Hematopoietic multipotent progenitor cell treated with erythropoietin and hydrocortisone succinate and interleukin-3 and kit ligand, for 8 days (in vitro differentiated cells): ENCODE measurements at places on chromosomes 7 and 10.
A peak's percentile ranks its signal among the peaks of the same experiment; 100 is the strongest.

DNA sequence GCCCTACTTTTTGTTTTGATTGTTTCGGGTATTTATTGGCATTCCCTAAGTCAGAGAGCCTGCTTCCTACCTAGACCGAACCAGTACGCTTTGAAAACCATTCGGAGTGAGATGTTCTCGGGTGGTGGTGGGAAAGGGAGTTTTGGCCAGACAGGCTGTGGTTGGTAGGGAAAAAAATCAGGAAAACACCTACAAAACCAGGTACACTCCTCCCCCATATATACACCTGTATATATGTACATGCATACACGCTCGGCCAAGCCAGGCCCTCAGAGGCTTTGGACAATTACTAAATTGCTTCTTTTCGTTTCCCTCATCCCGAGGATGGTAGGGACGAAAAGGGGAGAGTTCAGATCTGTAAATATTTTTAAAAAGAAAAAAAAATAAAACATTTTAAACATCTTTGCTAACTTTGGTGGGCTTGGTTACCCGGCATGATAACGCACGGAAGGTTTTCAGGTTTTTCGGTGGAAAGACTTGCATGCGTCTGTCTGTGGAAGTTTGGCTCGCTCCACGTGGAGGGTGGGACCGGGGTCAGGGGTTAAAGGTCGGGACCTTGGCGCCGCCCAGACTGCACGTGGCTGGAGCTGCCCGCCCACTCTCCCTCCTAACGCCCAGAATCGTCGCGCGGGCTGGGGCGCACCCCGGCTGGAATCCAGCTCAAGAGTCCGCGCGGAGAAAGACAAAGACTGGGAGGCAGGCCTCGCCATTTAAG lies 2.5 kb downstream of the HMX2 start:
- DNase-seq, result peak; percentile 49

DNA sequence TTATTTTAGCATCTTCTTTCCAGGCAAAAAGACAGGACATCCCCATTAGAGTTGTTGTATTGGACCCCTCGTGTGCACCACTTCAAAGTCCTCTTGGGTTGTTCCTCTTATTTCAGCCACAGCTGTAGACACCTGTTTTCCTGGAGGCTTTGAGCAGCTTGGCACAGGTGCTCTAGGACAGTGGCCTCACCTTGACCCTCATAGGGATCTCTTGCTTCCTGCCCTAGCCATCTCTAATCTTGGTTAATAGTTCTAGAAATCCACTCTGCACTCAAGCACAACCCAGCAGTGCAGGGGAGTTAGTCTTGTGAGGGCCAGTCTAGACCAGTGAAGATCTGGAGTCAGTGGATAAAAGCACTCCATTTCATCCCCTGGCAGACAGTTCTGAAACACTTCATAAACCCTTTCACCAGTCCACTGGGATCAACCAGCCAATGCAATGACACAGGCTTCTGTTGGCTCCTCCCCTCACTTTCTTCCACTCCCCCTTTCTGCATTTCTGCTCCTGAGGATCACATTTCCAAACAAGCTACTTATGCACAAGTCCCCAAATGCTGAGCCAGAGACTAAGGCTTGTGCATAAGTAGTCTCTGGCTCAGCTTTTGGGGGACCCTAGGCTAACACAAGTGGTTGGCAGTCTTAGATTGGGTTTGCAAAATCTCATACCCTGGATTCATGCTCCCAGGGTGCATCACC lies 131.5 kb upstream of the LAMB4 start:
- DNase-seq, result no peak

GRCh38 chr10:115046686-115047236 lies 46.4 kb upstream of the ATRNL1 start:
- no peak for DNase-seq

DNA sequence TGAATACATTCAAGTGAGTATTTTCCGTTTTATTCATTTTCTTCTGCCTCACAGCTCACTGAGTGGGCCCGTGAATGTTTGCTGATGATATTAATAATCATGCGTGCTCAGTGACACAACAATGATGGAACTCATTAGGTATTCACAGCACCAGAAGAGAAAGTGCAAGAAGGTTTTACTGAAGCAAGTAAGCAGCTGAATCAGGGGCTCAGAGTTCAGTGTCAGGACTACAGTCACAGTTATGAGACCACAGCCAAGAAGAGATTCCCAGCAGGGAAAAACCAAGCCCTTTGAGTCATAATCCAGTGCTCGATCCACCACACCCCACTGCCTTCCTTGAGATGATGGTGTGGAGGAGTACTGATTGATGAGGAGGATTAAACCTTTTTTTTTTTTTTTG lies 247.4 kb downstream of the KIAA1217 start:
- no peak for DNase-seq

DNA sequence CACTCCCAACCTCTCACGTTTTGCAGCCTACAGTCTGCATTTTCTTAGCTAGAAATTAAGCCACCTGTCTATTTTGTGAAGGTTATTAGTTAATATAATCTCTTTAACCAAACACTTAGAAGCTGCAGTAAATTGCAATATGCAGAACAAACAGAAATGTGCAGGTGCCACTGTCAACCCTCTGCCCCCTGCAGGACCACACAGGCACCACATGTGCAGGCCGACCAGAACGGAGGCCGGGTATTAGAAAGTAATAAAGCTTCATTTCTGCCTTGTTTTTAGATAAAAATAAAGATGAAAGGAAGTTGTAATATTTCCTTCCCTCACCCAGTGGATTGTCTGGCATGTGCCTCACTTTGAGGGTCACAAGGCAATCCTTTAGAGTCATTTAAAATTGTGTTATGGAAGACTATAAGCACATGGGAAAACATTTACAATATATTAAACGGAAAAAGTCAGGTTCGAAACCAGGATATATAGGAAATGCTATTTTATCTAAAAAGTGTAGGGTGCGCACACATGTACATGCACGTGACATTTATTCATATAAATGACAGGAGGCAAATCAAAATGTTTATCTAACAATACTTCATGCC lies 158.2 kb downstream of the ARHGAP12 start:
- DNase-seq, result peak; percentile 26

- DNase-seq, result no peak
These were observed 59.9 kb downstream of the EGFR start for GRCh38 chr7:55078465-55079372.

- DNase-seq, result no peak
These were observed 124.2 kb downstream of the RGS10 start for GRCh38 chr10:119418362-119418761.

GRCh38 chr7:151384776-151385625 lies 24.8 kb downstream of the WDR86 start:
- no peak for DNase-seq

DNA sequence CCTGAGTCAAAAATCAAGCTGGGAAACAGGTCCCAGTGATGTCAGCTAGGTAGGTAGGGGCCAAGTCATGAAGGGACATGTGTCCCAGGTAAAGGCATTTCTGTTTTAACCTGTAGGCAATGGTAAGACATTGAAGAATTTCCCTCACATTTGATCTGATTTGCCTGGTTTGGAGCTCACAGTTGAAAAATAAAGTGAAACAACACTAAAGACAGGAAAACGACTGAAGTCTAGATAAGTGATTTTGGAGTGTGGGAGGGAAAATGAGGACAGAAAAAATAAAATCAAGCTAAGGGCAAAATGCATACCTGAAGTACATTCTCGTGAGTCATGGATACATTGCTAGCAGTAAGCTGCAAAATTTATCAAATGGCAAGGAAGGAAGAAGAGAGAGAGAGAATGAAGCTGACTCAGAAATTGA lies 169.9 kb downstream of the SKIDA1 start:
- no peak for DNase-seq

- DNase-seq, result no peak
These were observed 19.0 kb upstream of the GALNTL5 start for GRCh38 chr7:151937286-151937685.

DNA sequence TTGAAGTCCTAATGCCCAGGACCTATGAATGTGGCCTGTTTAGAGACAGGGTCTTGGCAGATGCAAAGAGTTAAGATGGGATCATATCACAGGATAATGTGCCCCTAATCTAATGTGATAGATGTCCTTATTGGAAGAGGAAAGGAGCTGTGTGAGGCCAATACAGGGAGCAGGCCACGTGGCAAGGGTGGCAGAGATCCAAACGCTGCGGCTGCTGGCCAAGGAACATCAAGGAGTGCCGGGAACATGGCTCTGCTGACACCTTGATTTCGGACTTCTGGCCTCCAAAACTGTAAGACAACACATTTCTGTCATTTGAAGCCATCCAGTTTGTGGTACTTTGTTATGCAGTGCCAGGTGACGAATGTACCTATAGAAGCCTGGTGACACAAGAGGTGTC lies 37.7 kb upstream of the EZH2 start:
- DNase-seq, result no peak

- DNase-seq, result no peak
These were observed 259.0 kb downstream of the PHTF2 start for GRCh38 chr7:78057571-78057970.

DNA sequence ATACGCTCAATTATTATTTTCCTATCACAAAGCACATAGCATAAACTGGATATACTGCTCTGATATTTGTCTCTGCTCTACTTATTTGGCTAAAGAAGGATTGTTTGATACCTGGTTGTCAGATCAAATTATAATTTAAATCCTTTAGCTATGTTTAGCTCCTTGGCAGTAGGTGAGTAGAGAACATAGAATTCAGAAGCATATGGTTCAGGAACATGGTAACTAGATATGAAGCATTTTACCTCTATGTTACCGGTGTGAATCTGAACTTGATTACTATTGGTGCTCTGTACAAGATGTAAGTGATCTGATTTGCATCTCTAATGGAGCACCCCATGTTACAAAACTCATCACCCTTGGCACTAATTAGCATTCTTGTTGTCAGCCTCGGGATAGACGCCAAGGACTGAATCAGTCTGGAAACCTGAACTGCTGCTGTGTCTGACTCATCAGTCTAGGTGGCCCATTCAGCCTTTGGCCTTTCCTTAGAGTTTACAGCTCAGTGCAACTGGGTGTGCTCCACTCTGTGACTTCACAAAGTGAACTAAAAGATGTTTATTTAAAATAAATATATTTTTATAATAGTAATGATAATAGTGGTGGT lies 12.3 kb upstream of the MYPN start:
- DNase-seq, result no peak

DNA sequence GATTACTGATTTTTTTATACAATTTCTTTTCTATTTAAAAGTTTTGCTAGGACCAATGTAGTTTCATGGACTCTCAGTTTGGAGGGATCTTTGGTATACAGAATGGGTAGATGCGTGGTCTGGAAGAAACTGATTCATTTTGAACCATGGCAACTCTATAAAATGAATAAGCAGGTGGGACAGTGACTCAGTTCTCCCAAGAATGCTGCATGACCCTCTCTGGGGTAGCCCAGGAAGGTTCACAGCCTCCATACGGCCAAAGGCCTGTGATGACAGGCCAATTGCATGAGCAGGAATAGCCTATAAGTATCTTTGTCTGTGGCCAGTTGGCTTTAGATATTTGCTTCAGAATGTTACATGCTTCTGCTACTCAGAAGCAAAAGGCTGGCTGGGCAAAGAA lies 113.3 kb upstream of the RSU1 start:
- DNase-seq, result no peak

DNA sequence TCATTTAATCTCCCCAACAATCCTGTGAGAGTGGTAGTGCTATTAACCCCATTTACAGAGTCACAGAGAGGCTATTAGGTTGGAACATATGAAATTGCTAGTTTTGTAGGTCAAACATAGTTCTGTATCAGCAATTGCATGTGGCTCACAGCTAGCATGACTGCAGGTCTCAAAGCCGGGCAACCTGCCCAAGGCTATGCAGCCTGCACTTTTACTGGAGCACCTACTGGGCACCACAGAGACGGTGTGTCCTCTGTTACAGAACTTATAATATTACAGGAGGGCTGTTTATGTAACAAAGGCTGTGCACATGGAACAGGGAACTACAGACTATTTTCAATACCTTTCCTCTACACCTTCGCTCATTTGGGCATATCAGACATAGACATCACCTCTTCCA lies 355.8 kb downstream of the RPS24 start:
- no peak for DNase-seq

GRCh38 chr7:157622408-157623205 lies 285.8 kb downstream of the DNAJB6 start:
- DNase-seq, result no peak

- DNase-seq, result peak; percentile 26
These were observed 25.0 kb upstream of the ADD3 start for GRCh38 chr10:109982812-109983211.

DNA sequence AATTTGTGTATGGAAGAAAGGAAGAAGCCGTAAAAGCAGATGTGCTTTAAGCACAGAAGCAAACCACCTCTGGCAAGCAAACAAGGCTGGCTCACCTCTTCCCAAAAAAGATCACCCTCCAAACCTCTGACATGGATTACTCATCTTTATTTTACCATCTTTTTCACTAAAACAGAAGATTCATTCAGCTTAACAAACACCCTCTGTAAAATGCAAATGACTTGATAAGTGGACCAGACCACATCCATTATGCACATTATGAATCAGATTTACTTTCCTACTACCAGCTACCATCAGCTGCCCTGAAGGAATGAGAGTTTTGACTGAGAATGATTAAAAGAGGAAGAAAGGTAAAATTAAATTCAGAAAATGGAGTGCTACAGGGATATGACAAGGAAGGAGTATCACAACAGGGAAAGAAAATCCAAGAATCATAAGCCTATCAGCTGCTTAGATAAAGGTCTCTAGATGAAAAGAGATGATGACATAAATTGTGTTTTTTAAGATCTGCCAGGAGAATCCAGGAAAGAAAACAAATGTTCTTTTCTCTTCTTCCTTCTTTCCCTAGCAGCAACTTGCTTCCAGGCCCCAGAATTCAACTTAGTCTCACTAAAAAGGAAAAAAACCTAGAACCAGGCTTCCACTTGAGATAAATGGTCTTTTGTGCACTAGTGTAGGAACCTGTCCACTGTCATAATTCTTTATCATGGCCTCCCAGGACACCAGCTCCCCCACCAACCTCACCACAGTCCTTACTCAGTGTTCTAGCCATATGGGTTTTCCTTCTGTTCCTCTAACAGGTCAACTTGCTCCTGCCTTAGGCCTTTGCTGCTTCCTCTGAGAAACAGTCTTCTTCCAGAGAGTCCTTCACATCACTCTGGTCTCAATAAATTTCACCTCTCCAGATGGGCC lies 47.4 kb downstream of the JAZF1 start:
- peak; percentile 63 for DNase-seq

DNA sequence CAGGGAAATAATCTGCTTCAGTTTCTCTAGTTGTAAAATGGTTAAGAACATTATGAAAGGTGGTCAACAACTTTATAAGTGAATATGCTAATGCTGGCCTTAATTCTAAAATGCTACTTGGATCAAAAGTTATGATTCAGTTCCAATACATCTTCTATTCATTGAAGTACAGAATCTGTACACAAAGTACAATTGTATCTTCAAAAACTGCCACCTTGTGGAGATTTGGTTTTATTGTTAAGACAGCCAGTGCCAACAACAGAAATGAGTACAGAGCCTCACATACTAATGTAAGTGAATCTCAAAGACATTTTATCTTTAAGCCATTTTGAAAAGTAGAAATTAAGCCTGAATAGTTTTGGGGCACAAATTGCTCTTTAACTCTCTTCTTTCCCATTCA lies 194.0 kb downstream of the CFTR start:
- peak; percentile 17 for DNase-seq

GRCh38 chr7:47652591-47652990 lies 70.7 kb upstream of the TNS3 start:
- no peak for DNase-seq
